ENCODE measurements at places on chromosomes 12 and 14. TPM values are rescaled to one million over a fixed set of nuclear protein-coding genes. Genes with fewer than 3 reads are reported as not detected.

The TRMT5 gene
- total RNA-seq = 9.3 TPM

The MANSC4 gene
- total RNA-seq = not detected

The TXNDC16 gene
- 10.5 TPM for total RNA-seq

The PLBD1 gene
- total RNA-seq = not detected

The GDF11 gene
- total RNA-seq = 9.7 TPM

The CEBPE gene
- 0.67 TPM for total RNA-seq

The SERPINA9 gene
- not detected for total RNA-seq

The PLA2G1B gene
- not detected for total RNA-seq

Data from activated CD4-positive, alpha-beta T cell treated with anti-CD3 and anti-CD28 coated beads, Interleukin-2, amount 10 ng/mL, durations not matched to agents 7 days and 5 days (primary cell).